ENCODE measurements at places on chromosomes 11 and 22.

- DNase-seq, result no peak
These were observed 788.8 kb upstream of the FAT3 start for GRCh38 chr11:91435694-91436395.

GRCh38 chr11:55054723-55055122 is 207.2 kb upstream of the TRIM48 start:
- DNase-seq, result no peak

GRCh38 chr22:20446383-20446970 is 8.9 kb upstream of the SCARF2 start:
- no peak for DNase-seq

DNA sequence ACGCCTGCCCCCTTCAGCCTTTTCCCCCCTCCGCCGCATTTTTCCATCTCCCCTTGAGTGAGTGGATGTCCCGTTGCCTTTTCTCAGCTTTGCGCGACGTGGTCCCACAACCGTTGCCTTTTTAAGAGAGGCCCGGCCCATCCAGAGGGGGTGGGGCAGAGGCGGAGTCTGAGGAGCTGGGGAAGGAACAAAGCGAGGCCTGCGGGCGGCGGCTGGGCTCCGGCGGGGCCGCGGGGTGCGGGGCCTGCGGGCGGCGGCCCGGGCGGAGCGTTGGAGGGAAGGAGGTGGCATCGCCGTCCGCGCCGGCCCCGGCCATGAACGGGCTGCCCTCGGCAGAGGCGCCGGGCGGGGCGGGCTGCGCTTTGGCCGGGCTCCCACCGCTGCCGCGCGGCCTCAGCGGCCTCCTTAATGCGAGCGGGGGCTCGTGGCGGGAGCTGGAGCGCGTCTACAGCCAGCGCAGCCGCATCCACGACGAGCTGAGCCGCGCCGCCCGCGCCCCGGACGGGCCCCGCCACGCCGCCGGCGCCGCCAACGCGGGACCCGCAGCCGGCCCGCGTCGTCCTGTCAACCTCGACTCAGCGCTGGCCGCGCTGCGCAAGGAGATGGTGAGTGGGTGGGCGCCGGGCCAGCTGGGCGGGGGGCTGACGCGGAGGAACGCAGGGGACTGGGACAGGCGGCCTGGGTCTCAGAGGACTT is at the start of gene FAM89B:
FAM89B (plus strand) TSS at position 183 of the 696 bp plus-strand sequence; CDS start at position 315, 132 bp downstream.
- DNase-seq, result peak; percentile 72

GRCh38 chr11:3132271-3132781 is 32.8 kb downstream of the OSBPL5 start:
- no peak for DNase-seq

DNA sequence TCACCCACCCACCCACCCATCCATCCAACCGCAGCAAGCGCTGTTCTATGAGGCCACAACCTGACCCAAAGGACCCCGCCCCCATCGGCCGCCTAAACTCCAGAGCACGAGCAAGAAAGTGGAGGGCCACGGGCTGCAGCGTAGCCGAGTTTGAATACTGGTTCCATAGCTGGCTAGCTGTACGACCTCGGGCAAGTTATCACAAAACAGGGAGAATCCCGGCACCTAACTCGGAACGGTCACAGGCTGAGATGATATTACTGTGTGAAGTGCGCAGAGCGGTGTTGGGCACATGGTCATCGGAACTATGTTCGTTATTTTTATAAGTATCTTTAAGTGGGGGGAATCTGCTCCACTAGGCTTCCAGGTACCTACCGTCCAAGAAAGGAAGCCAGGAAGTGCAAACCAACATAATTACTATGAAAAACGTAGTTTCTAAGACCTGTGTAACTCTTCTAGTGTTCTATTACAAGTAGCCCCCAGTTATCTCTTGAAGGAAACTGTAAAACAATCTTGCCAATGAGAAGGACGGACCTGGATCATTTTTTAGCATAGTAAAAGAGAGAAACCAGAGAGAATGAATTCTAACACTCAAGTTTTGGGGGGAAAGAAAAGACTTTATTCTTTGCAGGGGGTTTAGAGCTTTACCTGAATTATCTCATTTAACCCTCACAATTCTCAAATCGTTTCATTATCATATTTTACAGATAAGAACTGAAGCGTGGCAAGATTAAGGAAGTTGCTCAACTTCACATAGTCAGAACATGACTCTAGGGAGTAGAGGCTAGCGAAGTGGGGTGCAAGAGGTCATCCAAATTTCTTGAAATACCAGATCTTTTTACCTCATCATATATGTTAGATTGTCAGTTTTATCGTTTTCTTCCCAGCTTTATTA is 663 bp upstream of the BUD13 start:
- no peak for DNase-seq

GRCh38 chr11:2256951-2257700 is 13.3 kb downstream of the ASCL2 start:
- DNase-seq, result no peak

- no peak for DNase-seq
These were observed 75.6 kb upstream of the APOA1 start for GRCh38 chr11:116913000-116913399.

- no peak for DNase-seq
These were observed 9.3 kb downstream of the VPS26B start for GRCh38 chr11:134233729-134234179.

GRCh38 chr22:49546811-49547585 is 280.7 kb downstream of the BRD1 start:
- DNase-seq, result no peak

- no peak for DNase-seq
These were observed 99.6 kb upstream of the SPON1 start for GRCh38 chr11:13862845-13863392.

DNA sequence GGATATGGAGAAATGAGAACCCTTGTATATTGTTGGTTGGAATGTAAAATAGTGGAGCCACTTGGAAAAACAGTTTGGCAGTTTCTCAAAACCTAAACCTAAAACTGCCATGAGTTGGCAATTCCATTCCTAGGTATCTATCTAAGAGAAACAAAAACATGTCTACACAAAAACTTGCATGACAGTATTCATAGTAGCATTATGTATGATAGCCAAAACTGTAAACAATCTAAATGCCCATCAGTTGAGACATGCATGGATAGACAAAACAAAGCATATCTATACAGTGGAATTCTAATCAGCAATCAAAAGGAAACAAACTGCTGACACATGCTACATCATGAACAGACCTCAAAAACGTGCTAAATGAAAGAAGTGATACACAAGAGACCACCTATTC is 34.9 kb downstream of the TRAF6 start:
- no peak for DNase-seq

- no peak for DNase-seq
These were observed 6.4 kb downstream of the FADD start for GRCh38 chr11:70209391-70209912.

DNA sequence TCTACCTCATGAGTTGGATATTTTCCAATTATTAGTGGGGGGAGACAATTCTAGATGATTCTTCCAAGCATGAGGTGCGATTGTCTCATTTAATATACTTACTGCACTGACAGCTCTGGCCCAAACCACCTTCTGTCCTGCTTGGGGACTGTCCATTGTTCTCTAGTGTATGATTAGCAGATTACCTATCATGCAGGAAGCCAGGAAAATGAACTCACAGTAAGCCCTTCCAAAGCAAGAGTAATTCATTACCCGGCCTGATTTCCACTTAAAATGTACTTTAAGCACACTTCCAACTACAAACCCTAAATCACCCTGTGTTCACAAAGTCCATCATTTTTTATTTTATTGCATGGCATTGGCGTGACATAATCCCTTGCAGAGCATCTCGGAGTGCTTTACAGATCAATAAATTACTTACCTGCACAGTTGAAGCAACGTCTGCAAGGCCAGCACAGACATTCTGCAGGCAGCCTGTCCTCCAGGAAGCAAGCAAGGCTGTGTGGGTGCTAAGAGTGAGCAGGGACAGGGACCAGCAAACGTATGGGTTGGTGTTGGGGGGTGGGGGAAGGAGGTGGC is 838.2 kb downstream of the NTM start:
- no peak for DNase-seq

DNA sequence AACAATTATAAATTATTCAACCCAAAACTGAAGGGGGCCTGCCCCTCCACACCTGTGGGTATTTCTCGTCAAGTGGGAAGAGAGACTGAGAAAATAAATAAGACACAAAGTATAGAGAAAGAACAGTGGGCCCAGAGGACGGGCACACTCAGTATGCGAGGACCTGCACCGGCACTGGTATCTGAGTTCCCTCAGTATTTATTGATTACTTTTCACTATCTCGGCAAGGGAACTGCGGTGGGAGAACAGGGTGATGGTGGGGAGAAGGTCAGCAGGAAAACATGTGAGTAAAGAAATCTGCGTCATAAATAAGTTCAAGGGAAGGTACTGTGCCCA is 3.2 kb downstream of the C11orf54 start:
- no peak for DNase-seq

- no peak for DNase-seq
These were observed 54.1 kb downstream of the GRIK4 start for GRCh38 chr11:120565466-120566155.

DNA sequence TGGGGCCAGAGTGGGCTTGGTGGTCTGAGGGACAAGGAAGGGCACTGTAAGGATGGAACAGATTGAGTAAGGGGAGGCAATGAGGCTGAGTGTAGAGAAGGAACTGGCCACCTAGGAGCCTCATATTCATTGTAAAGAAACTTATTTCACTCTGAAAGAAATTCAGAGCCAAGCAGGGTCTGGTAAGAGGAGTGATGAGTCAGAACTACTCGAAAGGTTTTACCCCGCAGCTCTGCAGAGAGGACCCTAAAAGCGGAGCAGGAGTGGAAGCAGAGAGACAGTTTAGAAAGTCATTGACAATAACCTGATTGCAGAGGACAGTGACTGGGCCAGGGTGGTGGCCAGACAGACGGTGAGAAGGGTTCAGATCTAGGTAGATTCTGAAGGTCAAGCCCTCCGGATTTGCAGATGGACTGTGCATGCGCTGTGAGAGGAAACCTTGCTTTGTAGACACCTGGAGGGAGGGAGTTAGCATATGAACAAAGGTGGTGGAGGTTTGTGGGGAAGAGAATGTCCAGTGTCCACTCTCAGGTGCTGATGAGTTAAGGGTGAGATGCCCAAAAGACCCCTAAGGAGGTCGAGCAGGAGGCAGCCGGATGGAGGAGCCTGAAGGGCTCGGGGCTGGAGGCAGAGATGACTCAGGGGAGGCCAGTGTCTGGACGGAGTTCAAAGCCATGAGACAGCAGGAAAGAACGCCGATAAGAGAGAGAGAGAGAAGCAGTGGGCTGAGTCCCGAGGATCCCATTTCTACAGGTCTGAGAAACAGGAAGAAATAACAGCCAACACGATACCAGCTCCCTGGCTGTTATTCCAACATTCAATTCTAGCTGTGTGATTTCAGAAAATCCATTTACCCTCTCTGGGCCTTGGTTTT is 546.0 kb downstream of the BRD1 start:
- DNase-seq, result no peak

DNA sequence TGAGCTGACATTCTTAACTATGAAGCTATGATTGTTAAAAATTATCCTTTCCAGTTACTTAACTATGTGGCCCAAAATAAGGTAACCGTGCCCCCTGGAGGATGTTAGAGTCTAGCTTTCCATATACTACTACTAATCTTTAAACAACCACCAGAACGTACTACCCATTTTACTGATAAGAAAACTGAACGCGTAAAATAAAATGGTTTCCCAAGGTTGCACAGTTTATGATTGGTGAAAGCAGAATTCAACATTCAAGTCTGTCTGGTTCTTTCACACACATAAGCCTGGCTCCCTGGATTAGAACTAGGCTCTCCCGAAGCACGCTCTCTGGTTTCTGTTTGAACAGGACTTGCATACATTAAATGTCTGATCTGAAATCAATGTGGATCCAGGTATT is 437.8 kb upstream of the CCDC90B start:
- DNase-seq, result peak; percentile 23

- DNase-seq, result no peak
These were observed 41.1 kb downstream of the OSBP start for GRCh38 chr11:59574467-59574866.

GRCh38 chr11:2552210-2552609 is 107.4 kb downstream of the KCNQ1 start:
- no peak for DNase-seq

DNA sequence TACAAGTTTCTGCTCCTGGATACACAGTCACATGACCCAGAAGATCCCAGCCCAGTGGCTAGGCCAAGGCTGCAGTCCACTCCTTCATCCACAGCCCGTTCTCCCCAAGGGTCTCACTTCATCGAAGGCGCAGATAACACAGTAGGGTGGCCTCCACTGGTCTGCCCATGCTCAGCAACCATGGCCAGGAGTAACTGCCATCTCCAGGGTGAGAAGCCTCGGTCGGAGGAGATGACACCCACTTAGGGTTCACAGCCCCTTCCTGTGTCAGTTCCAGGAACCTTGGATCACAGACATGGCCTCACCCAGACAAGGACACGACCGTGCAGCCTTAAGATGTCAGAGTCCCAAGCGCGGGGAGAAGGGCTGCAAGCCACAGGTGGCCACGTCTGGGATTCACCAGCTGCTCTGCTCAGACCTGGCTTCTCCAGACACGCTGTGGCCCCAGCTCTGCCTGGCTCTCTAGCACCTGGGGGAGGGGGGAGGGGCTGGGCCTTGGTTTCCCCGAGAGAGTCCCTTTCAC is 2.6 kb downstream of the BET1L start:
- no peak for DNase-seq

GRCh38 chr22:24029304-24029703 is 18.2 kb downstream of the CABIN1 start:
- no peak for DNase-seq

DNA sequence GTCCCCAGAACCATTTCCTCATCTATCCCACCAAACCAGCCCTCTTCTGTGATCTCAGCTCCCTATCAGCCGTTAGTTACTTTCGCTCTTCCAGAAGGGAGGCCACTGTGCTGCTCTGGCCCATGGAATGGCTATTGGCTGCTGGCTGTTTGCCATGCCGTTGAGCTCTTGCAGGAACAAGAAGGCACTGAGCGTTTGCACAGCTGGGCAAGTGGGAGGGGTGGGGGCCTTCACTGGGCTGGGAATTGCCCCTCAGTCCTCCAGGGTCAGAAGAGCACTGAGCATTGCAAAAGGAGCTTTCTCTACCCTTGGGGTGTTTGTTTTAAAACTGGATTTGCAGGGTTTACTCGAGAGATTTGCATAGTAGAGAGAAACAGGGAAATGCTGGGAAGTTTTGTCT is 129.0 kb upstream of the PARVA start:
- DNase-seq, result no peak

GRCh38 chr11:116876656-116877055 is 39.2 kb upstream of the APOA1 start:
- DNase-seq, result no peak

- no peak for DNase-seq
These were observed 35.3 kb upstream of the LRRC32 start for GRCh38 chr11:76705826-76706225.

- DNase-seq, result peak; percentile 75
These were observed at the start of gene NCAM1 for GRCh38 chr11:112961146-112961668. Gene NCAM1, plus strand, starts transcription at chr11:112961420.

DNA sequence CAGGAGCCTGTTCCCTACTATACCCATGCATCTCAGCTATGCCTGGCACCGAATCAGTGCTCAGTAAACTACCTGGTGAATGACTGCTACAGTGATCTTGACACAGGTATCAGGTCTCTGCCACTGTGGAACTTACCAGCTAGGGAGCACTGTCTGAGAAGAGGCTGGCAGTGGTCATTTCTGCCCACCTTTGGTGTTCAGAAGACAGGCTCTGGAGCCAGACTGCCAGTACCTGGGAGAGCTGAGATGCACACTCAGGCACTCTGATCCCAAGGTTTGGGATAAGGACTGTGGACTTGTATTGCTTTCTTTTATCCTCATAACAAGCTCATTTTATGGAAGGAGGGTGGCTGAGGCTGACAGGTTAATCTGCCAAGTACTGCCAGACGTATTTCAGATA is 52.7 kb downstream of the SYN3 start:
- no peak for DNase-seq

- no peak for DNase-seq
These were observed 47.6 kb downstream of the SMIM38 start for GRCh38 chr11:69203381-69203780.

- no peak for DNase-seq
These were observed 731 bp downstream of the NTM start for GRCh38 chr11:131370901-131371790.

Measured in foreskin melanocyte (primary cell).